ENCODE measurements at places on chromosomes 4 and X. TPM values are rescaled to one million over a fixed set of nuclear protein-coding genes. Genes with fewer than 3 reads are reported as not detected.

GRCh38 chr4:130147641-130148040 lies 1051.7 kb downstream of the C4orf33 start:
- no peak for DNase-seq

DNA sequence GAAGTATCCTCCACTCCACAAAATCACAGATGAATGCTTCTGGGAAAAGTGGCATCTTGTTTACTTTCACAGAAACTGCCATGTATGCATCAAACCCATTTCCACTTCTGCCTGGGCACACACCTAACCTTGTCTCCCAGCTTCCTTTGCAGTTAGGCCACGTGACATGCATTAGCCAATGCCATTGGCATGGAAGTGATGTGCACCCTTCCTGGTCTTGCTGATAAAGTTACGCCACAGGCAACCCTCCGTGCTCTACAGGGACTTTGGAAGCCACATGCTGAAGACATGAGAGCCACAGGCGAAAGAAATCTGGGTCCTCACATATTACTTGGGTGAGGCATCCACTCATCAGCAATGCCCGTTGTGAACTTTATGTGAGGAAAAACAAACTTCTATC lies 123.3 kb downstream of the USP46 start:
- no peak for DNase-seq

GRCh38 chr4:174212061-174212460 lies 71.4 kb downstream of the FBXO8 start:
- DNase-seq = no peak

The LRAT gene
- total RNA-seq = not detected

The FAM47B gene
- not detected for total RNA-seq

The TLR8 gene
- total RNA-seq = 0.85 TPM

The ZNF711 gene
- 1.7 TPM for total RNA-seq

The KIT gene
- total RNA-seq = 1.2 TPM
